ENCODE measurements at places on chromosomes 1 and 21.

- no peak for DNase-seq
Observed at GRCh38 chr1:33397994-33398393, 32.9 kb downstream of the PHC2 start.

DNA sequence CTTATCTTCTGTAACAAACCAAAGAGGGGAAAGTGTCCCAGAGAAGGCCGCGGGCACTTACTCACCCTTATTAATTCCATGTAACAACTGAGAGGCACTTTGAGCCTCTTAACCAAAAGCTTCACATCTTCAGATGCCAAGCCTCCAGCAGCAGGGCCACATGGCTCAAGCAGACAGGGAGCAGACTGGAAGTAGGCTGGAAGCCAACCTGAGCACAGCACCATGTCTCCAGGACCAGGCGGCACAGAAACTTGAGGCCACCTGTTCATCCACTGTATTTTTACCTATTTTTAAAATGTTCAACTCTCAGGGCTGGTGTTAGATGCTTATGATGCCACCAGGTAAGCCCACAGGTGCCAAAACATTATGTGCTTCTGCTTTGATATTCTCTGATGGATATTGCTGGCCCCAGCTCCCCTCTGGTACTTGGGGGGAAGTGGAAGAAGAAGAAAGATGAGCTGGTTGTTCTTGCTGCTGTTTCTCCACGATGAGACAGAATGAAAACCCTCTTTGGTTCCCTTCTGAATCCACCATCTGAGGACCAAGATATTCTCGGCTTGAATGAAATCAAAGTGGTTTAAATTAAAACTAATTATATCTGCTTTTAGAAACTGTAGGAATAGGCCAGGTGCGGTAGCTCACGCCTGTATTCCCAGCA is 30.6 kb upstream of the SDE2 start:
- no peak for DNase-seq

- DNase-seq, result no peak
Observed at GRCh38 chr1:181079382-181079781, 9.1 kb upstream of the IER5 start.

DNA sequence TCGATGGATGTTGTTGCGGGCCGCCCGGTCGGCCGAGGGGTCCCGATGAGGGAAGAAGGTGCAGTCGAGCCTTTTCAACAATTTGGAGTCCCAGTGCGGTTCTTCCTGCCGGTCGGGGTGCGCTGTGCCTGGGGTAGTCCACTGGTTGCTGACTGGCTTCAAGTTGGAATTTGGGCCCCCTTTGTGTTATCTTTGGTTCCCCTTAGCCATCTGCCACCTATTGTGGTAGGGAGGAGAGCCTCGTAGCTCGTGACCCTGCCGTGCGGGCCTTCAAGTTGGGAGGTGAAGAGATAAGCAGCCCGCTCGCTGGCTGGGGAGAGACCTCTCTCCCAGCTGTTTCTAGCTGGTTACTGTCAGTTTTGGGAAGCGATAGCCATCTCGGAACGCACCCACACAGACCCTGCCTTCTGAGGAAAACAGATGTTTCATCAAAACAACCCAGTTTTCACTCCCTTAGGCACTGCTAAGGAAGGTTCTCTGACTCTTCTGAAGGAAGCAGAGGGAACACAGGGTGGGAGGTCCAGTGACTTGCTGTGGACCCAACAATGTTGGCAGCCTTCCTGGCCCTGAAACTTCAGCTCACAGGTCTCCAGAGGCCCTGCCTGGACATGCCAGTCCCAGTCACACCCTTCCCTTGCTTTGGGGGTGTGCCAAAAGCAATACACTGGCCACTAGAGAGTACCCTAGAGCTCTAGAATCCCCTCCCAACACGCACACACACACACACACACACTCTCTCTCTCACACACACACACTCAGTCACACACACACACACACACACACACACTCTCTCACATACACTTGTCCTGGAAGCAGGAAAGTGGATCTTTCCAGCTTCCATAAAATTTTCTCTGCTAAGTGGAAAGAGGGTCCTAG is 1.0 kb downstream of the BTG2 start:
- no peak for DNase-seq

DNA sequence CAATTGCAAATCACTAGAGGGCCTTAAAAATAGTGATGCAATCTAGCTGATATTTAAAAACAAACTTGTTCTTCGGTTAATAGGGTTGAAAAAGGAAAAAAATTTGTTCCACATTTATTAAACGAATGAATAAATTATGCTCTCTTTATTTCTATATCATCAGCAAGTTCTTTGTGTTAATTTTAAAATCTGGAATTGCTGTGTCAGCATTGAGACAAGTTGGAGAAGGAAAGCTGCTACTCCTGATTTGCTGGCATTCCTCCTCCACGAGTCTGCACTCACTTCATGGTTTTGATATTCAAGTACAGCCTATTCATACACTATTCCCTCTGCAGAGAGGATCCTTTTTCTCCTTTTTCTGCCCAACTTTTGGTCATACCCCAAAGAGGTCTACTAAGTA is 117.6 kb downstream of the MRPL39 start:
- no peak for DNase-seq

- no peak for DNase-seq
Observed at GRCh38 chr1:39431927-39432326, 59.5 kb upstream of the BMP8A start.

GRCh38 chr1:226002667-226003501 is 3.7 kb upstream of the SDE2 start:
- peak; percentile 90 for DNase-seq

GRCh38 chr1:110630839-110631663 is 24.9 kb upstream of the KCNA2 start:
- DNase-seq, result peak; percentile 88

GRCh38 chr1:117596023-117596720 is 9.7 kb upstream of the TENT5C start:
- DNase-seq, result no peak

DNA sequence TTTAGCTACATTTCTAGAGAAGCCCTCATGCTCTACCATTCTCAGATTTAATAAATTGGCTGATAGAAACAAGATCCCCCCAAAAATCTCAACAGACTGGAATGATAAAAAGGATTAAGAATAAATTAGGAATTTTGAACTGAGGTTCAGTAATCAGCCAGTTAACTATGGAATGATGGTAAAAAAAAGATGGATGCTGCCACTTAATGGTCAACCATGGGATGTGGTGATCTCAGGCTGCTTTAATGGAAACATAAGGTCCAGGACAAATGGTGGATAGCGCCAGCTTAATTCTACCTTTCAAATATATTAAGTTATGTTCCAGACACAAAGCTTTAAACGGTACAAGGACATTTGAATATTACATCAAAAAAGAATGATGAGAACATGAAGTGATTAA is 49.9 kb downstream of the CCN1 start:
- DNase-seq, result no peak

DNA sequence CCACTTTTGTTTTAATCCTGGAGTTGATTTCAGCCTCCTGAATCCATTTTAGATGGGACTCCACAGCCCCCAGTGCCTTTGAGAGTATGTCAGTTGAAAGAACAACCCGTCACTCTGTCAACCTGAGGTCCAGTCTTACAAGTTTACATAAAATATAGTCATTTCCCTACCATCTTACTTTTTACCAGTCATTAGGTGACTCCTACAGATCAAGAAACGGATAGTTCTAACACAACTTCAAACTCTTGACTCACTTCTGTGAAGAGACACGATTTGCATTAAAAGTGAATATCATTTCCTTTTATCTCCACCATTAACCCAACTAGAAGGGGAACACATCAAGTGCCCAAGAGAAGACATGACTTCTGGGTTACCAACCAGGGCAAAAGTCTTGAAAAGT is 147.1 kb downstream of the NTPCR start:
- DNase-seq, result no peak

DNA sequence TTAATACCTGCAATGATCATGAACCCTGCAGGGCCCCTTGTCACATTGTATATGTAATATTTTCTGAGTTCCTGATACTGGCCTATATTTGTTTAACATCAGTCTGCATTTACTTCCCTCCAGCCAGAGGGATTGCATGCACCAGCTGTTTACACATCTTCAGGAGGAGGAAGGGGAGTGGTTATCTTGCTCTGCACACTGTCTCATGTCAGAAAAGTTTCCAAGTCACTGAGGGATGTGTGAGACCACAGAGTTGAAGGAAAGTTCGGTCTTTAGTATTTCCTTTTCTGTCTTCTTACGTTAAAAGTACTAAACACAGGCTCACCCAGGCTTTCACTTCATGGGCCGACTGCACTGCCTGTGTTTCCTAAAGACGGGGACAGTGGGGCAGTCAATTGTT is 574.1 kb downstream of the LMO4 start:
- no peak for DNase-seq

GRCh38 chr1:245046315-245046714 is 108.5 kb upstream of the KIF26B start:
- DNase-seq, result peak; percentile 52

DNA sequence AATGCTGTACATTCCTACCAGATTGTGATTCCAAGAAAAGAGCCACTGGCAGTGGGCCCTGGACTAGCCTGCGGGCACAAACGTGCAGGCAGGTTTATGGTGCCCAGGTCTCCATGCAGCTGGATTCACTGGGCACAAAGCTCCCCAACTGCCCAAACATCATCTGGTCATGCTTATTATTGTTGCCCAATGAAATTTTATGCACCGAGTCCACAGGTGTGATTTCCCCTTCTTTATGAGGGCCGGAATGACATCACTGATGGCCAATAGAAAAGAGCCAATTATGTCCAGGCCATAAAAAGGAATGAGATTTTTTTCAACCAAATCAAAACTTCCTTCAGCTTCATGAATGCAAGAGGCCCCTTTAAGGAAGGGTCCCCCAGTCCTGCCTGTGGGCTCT is 66.2 kb downstream of the ERI3 start:
- no peak for DNase-seq

DNA sequence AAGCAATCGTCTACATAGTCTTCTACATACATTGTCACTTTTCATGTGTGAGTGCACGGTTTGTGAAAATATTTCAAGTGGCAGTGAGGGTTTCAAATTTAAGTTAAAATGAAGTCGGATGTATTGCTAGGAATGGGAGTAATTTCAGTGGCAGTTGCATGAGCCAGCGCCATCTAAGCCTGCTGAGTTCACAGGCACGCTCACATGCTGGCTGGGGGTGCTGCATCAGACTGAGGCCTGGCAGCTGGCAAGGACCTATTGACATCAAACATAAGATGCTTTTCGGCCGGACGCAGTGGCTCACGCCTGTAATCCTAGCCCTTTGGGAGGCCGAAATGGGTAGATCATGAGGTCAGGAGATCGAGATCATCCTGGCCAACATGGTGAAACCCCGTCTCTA is 80.7 kb downstream of the UBE4B start:
- DNase-seq, result no peak

DNA sequence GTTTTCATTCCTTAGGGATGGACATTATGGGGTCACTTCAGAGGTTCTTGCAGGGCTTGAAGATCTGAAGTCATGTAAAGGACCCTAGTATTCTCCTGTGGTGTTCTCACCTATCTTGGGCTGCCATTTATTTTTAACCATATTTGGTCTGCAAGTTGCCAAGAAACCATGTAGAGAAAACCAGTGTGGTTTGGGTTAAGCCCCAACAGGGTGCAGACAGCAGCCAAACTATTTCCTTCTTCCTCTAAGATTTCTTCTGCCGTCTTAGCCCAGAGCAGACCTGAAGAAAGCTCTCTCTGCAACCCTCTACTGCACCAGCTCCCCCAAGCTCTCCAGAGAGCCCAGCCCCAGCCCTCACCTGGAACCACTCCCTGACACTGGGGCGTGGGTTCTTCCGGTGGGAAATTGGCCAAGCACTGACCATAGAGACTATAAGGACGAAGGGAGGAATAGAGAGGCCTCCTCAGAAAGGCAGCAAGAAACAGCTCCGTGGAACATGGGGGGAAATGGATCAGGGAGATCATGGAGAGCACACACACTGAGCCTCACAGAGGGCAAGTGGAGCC is 136.6 kb downstream of the SYF2 start:
- no peak for DNase-seq

DNA sequence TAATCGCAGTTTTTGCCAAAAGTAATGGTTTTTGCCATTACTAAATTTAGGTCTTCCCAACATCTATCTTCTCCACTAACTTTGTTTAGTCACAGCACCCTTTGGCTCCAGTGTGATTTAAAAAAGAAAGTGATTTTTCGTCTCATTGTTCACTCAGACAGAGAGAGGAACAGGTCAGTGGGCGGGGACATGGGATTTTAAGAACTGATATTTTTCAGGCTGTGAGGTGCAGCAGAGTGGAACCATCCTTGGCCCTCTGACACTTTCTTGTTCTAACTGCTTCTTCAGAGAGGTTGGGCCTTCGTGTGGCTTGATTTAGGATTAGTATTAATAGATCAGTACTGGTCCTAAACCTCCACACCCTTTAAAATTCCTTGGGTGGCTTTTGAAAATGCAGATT is 38.8 kb downstream of the CASQ2 start:
- no peak for DNase-seq

- no peak for DNase-seq
Observed at GRCh38 chr1:92447033-92447681, 39.6 kb downstream of the GFI1 start.

- peak; percentile 91 for DNase-seq
Observed at GRCh38 chr1:16921391-16922185, at the start of gene CROCC. CROCC (plus strand) TSS chr1:16921931; CDS start chr1:16922019, 88 bp downstream.

- DNase-seq, result no peak
Observed at GRCh38 chr21:20652846-20653245, 345.4 kb upstream of the NCAM2 start.

GRCh38 chr1:94797291-94797690 is 22.9 kb upstream of the SLC44A3 start:
- DNase-seq, result no peak

DNA sequence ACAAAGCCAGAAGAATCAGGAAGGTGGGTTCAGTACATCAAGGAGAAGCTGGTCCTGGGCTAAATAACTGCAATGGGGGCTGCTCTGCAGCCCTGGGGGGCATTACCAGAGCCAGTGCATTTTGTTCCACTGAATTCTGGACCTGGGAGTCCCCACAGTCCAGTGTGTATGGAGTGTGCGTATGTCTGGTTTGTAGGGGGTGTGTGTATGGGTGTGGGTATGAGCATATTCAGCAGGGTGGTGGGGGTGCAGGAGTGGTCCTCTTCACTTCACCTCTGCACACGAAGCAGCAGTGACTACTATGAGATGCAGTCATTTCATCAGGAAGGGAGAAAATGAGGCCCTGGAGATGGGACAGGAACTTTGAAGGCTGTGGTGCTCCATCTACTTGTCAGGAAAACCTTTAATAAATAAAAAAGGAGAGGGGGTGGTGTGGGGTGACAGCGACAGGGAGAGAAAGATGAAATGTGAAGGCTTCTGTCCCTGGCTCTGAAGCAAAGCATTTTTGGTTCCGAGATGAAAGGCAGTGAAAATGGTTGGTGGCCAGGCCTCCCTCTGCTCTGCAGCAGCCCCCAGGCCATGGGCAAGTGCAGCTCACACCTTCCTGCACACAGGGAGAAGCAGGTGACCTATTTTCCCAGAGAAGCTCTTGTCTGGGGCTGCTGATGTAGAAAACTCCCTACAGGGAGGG is 121.5 kb upstream of the CACHD1 start:
- no peak for DNase-seq
